G401 (cell line): ENCODE measurements at places on chromosomes 7 and 10. TPM values are rescaled to one million over a fixed set of nuclear protein-coding genes. Genes with fewer than 3 reads are reported as not detected.

GRCh38 chr10:98331885-98332284 lies 63.9 kb upstream of the LOXL4 start:
- no peak for DNase-seq

GRCh38 chr7:133932591-133932990 lies 194.5 kb upstream of the LRGUK start:
- no peak for DNase-seq

- no peak for DNase-seq
Observed at GRCh38 chr7:84908196-84908793, 278.6 kb downstream of the SEMA3D start.

The PHKG1 gene
- not detected in 2 replicates for total RNA-seq

- DNase-seq = no peak
Observed at GRCh38 chr7:148773334-148773733, 74.6 kb downstream of the CUL1 start.

DNA sequence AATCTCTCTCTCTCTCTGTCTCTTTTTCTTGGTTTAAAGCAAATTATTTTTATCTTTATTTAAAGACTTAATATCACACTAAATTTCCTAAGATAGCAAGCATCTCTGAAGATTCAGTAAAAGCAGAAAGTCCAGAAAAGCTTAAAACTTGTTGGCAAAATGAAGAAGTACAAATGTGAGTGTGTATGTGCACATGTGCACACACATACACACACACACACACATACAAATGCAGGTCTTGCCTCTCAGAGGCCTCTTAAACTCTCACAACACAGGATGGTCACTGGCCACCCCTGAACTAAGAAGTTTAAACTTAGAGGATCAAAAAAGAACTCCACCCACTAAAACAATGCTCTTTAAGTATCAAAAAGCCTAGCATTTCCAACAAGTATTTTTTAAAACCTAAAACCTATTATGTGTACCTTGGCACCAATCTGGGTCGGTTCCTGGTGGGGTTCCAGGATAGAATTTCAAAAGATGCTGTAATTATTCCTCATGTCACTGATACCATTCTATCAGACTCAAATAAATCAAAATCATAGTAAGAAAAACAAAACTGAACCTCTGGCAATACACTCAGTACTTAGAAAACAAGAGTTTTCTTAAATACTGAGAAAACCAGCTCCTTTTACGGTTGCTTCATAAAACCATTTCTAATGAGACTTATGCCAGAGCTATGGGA lies 55.0 kb downstream of the SORBS1 start:
- DNase-seq = peak; percentile 50

The MET gene
- 0.20 TPM in 1 of 2 replicates, not detected in the other for total RNA-seq

The ERV3-1 gene
- 5.3 and 5.8 TPM in 2 replicates for total RNA-seq

DNA sequence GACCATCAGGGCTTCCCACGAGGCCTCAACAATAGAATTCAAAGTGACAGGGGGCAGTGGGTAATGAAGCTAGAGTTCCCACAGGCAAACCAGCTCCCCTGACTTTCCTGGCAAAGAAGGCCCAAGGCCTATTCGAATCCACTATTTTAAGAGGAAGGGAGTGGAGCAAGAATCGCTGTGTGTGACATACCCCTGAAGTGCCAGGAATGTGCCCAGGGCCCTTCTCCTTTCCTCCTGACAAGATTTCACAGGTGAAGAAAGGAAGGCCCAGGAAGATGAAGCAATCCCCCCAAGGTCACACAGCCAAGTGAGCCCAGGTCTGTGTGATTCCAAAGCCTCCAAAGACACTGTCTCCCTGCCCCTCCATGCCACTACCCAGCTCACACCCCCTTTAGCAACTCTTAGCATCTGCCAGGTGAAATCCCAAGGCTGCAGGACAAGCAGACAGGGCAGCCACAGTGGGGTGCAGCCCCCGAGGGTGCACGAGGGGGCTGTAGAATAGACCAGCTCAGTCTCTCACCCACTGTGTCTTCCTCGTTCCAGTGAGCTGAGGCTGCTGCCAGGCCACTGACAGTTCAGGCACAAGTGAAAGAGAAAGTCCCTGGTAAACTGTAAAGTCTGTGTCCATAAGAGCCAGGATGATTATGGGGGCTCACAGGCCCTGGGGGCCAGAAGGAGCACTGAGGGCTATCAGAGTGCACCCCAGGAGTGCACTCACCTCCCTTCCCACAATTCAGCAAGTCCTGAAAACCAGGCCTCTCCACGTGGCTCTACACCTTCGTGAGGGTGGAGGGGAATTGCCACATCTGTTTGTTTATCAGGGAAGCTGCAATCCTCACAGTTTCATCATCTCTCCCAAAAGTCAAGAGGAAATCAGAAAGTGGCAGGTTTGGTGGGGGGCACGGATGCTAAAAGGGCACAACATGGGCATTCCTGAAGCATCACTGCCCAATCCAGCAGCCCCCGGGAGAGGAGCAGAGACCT lies 70.8 kb upstream of the ZMIZ1 start:
- DNase-seq = no peak

- DNase-seq = no peak
Observed at GRCh38 chr7:12805957-12806356, 118.5 kb downstream of the ARL4A start.

GRCh38 chr7:121204537-121204936 lies 124.3 kb upstream of the WNT16 start:
- no peak for DNase-seq

DNA sequence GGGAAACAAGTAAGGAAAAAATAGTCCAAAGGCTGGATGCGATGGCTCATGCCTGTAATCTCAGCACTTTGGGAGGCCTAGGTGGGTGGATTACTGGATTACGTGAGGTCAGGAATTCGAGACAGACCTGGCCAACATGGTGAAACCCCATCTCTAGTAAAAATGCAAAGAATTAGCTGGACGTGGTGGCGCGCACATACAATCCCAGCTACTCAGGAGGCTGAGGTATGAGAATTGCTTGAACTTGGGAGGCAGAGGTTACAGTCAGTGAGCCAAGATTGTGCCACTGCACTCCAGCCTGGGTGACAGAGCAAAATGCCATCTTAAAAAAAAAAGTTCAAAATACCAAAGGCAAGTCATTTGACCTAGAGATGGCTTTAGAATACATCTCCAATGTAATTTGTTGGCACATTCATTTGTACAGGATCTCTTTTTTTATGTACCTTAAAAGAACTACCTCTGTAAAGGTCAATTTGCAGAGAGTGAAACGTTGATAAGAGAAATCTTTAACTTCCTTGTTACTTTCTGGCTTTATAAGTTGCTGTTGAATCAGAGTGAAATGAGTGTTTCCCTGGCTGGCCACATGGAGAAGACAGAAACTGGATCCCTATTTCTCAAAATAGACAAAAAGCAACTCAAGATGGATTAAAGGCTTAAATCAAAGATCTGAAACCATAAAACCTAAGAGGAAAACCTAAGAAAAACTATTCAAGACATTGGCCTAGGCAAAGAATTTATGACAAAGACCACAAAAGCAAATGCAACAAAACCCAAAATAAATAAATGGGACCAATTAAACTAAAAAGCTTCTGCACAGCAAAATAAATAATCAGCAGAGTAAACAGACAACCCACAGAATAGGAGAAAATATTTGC lies 260.7 kb downstream of the KLF6 start:
- no peak for DNase-seq

The CSTF2T gene
- 21.4 and 21.6 TPM in 2 replicates for total RNA-seq

The NRCAM gene
- total RNA-seq = 1.0 TPM in 1 of 2 replicates, not detected in the other

DNA sequence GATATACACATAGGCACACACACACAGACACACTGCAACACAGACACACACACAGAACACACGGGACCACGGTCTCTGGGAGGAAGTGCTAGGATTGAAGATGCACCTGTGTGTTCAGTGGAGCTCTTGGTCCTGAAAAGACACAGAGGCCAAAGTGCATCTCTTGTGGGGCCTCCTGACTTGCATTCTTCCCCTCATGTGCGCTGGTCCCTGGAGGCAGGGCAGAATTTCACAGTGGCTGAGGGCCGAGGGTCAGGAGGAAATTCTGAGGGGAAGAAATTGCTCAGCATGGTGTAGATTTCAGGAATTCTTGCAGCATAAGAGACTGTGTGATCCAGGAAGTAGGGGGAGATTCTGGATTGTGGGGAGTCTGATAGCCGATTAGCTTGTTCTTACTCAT lies 35.9 kb downstream of the WDFY4 start:
- no peak for DNase-seq

The PDE6C gene
- total RNA-seq = not detected in 2 replicates

The TRIM50 gene
- not detected in 2 replicates for total RNA-seq

The SSMEM1 gene
- not detected in 2 replicates for total RNA-seq

The AKR1C8 gene
- total RNA-seq = not detected in 2 replicates

The RBP3 gene
- total RNA-seq = not detected in 2 replicates

- no peak for DNase-seq
Observed at GRCh38 chr7:55569269-55569663, 3.0 kb downstream of the VOPP1 start.

DNA sequence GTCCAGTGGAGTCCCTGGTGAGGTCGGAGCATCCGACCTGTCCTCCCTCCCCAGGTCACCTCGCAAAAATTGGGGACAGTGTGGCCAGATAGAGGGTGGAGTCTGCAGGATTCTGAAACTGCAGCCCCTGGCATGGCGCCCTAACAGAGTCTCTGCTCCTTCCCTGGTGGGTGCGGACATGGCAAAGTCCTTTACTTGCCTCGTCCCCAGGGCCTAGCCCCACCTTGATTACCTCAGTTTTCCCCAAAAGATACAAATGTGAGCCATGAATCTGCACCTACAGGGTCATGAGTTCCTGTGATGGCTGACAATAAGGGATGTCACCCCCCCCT lies 47.7 kb downstream of the NPVF start:
- no peak for DNase-seq

The RPP30 gene
- total RNA-seq = 63.9 and 88.3 TPM in 2 replicates

The TFEC gene
- total RNA-seq = not detected in 2 replicates

GRCh38 chr7:91628742-91629141 lies 251.8 kb downstream of the MTERF1 start:
- peak; percentile 89 for DNase-seq

The GPR15LG gene
- total RNA-seq = not detected in 2 replicates

DNA sequence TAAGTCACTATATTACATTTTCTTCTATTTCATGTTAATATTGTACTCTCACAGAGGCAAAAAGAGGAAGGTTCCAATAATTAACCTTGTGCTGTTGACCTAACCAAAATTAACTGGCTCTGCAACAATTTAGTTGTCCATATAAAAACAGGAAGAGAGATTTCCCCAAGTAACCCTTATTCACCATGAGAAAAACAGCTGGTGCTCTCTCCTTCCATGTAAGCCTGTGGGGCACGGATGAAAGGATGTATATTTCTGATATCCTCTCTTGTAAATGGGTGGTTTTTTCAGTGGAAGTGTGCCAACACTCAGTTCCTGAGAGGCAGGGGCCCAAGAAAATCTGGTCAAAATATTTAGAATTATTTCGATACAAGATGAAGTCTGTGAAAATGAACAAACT lies 358.1 kb downstream of the CRPPA start:
- DNase-seq = no peak

- DNase-seq = no peak
Observed at GRCh38 chr10:84523526-84523925, 195.1 kb downstream of the CCSER2 start.

- DNase-seq = no peak
Observed at GRCh38 chr10:114777415-114777814, 44.2 kb upstream of the FHIP2A start.

- no peak for DNase-seq
Observed at GRCh38 chr10:1440897-1441296, 296.4 kb downstream of the ADARB2 start.

- DNase-seq = peak; percentile 97
Observed at GRCh38 chr7:34362621-34363020, 295.4 kb upstream of the NPSR1 start.

The GIMAP2 gene
- total RNA-seq = not detected in 2 replicates

The LRRC17 gene
- 0.58 and 2.1 TPM in 2 replicates for total RNA-seq

DNA sequence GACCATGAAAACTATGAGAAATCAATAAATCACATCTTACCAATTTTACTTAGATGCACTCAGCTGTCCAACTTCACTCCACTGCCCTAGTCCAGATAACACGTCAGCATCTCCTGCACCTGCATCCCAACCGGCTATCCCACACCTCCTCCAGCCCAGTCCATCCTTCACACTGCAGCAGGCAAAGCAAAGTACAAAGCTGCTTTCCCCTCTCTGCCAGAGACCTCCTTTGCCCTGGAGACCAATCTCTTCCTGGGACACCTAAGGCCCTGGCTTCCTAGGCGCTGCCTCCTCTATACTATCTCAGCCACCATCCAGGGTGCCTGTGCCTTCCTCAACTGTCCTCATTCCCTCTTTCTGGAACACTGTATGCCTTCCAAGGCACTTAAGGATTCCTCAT lies 90.3 kb upstream of the DDC start:
- DNase-seq = no peak

DNA sequence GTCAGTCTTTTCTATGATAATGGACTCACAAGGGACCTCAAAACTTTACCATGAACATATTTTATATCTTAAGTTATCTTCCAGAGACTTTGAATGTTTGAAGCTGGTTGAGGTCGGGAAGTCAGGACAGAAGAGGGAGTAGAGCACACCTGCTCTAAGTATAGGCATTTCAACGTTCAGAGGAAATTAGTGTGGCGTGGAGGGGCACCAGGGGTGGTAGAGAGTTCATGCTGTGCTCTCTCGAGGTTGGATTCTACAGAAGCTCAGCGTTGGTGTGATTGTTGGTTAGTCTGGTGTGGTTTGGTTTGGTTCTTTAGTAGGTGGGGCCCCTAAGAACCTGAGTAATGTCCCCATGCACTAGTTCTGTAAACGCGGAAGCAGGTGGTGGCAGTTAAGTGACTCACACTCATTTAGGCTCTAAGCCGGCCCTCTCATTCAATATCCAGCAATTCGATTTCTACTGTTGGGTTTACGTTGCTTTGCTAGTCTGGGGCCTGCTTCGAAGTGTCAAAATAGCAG lies 19.8 kb downstream of the CNTNAP2 start:
- DNase-seq = no peak

The CCL24 gene
- not detected in 2 replicates for total RNA-seq

GRCh38 chr7:91126762-91127161 lies 137.5 kb upstream of the FZD1 start:
- peak; percentile 76 for DNase-seq

DNA sequence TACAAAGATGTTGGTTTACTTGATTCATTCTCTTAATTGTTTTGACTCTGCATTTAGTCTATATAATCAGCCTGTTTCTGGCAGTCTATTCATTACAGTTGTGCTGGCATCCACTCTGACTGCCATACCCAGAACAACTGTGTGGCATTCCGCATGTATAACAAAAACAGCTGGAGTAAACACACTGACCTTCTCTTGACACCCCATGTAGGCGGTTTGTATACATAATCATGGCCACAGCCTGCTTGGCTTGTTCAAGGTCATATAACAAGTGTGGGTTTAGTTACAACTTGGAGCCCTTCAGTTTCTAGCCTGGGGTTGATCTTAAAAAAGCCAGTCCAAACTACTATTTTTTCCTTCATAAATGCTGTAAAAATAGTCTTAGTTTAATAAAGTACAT lies 70.9 kb downstream of the MBL2 start:
- DNase-seq = no peak

DNA sequence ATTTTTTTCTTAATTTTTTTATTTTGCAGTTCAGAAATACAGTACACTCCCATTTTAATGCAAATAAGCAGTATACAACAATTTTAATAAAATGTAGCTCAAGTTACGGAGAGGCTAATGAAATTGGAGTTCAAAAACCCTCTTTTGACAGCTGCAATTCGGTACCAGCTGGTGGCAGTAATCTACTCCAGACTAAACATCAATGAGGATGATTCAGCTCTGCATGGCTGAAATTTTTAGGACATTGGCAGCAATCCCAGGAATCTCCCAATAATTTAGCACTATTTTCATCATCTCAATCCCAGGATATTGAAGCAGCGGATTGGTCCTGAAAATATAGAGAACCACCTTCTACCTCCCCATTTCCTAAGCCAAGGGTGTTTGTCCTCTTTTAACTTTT lies 278.8 kb downstream of the CACNA2D1 start:
- DNase-seq = no peak

GRCh38 chr7:98687111-98687751 lies 70.1 kb downstream of the NPTX2 start:
- DNase-seq = peak; percentile 7
